ENCODE measurements at places on chromosomes 7 and 10. TPM values are rescaled to one million over a fixed set of nuclear protein-coding genes. Genes with fewer than 3 reads are reported as not detected.

Gene MYOF
- 16.1 TPM for total RNA-seq

Gene ZCCHC24
- not detected for total RNA-seq

Gene CPED1
- total RNA-seq = not detected

Gene TEX47
- total RNA-seq = not detected

Measured in HT-29 (cell line).